Renal pelvis (tissue), 12 donors: ENCODE measurements at places on chromosomes 1 and 21. TPM values are rescaled to one million over a fixed set of nuclear protein-coding genes. Genes with fewer than 3 reads are reported as not detected.

- no peak for DNase-seq
Measured at GRCh38 chr1:1080122-1080757, 6.1 kb upstream of the RNF223 start.

- no peak for DNase-seq
Measured at GRCh38 chr1:156623946-156624813, 5.0 kb downstream of the HAPLN2 start.

DNA sequence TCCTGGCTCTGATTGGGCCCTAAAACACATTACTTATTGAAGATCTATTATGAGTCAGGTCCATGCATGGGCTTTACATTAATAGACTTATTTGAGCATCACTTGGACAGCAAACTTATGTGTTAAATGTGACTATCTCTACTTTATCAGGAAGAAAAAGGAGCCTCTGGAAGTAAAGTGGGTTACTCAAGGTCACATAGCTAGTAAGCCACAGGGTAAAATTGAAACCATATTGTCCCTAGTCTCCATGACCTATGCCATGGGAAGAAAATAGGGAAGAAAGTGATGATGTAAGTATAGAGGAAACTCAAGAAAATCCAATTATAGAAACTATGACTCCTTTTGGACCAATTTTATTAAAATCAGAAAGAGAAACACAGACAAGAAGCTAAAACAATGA, 555.3 kb downstream of the NUF2 start:
- DNase-seq, result no peak

DNA sequence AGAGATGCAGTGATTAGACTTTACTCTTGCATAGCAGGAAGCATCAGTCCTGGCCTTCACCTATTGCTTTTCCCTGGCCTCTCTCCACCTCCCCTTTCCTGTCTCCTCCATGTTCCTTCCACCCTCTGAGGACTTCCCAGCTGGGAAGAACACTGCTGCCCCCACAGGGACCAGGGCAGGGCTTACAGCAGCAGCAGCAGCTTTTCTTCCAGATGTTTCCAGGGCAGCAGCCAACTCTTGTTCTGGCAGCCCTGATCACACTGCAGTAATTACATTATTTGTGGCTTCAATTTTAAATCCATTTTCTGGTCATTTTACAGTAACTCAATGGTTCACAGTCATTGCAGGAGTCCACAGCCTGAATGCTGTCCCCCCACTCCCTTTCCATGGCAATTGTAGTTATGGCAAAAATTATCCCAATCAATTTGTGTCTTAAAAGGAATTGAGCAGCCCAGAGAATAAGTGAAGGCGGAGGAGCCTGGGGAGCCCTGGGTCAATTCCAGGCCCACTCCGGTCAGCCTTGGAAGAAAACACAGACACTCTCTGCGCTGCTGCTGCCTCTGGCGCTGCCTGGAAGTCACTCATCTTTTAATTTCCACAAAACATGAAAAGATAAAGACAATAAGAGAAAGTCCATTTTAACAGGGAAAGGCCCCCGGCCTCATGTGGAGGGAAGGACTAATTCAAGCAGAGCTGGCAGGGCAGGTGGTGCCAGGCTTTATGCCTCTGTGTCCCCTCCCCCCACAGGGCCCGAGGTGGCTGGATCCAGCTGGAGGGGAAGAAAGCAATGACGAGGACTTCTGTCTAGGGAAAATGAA, 148.6 kb downstream of the GRIK3 start:
- DNase-seq, result no peak

DNA sequence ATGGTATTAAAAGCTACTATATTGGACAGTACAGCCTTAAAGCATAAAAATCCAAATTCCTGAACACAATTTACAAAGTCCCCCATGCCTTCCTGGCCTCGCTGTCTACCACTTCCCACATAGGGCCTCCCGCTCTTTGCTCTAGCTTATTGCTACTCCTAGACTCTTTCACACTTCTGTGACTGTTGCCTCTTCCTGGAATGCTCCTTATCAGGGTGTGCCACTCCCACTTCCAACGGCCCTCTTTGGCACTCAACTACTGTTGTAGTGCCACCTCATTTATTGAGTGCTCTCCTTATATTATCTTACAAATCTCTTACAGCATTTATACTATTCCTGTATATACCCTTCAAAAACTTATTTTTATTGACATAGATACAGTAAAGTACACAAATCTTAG, 4.8 kb downstream of the SARS1 start:
- DNase-seq, result no peak

DNA sequence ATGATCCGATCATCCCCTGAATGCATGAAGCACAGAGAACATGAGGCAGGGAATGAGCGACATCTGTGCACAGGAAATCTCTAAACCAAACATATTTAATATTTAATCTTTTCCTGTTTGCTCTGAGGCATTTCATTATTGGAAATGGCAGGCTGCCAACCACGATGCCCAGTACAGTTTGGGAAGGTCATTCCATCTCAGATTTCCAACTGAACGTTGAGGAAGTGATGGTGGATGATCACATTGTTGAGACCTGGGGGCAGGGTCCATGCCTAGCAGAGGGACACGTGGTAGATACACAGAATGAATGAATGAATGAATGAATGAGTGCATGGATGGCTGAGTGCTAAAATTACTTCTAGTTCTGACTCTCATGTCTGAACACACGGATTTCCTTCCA, 15.9 kb upstream of the FASLG start:
- no peak for DNase-seq

DNA sequence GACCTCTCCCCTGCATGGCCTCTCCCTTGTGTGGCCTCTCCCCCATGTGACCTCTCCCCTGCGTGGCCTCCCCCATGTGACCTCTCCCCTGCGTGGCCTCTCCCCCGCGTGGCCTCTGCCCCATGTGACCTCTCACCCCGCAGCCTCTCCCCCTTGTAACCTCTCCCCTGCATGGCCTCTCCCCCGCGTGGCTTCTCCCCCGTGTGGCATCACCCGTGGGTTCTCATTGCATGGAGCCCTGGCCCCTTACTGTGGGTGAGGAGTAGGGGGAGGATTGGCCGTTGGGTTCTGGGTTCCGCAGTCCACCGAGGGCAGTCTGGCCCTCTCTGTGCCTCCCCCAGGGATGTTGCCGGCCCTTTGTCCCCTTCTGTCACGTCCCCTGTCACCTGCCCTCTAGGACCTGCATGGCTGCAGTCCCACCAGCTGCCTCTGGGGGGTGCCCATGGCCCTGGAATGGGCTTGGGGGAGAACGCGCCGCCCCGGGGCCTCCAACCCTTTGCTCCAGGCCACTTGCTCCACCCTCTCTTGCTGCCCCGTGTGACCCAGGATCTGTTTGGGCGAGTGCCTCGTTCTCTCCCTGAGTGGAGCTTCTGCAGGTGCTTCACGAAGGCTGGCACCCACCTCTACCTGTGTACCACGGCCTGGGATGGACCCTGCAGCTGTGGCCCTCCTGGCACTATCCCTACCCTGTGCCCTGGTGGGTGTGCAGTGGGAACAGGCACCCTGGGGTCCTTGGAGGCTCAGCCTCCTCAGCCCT, 21.3 kb downstream of the RRP1 start:
- DNase-seq, result peak; percentile 56

DNA sequence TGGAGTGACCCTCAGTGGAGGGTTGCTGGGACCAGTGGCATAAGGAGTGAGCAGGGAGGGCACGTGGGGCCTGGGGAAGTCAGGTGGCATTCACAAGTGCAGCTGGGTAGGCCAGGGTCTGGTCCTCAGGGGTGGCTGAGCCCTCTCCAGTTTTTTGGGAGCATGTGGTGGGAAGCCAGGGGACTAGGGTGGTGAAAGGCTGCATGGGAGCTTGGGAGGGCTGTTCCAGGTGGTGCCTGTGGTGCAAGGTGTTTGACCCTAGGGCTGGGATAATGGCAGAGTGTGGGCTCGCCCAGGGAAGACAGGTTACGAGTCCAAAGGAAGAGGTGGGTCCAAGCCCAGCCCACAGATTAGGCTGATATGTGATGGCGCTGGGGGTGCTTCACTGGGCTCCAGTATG, 30.5 kb downstream of the MAN1C1 start:
- DNase-seq, result no peak

The DMBX1 gene
- not detected for polyA plus RNA-seq
